ENCODE measurements at places on chromosomes 4 and X.

GRCh38 chrX:153539171-153539978 lies 21.9 kb downstream of the ATP2B3 start:
- DNase-seq, result peak; percentile 71

GRCh38 chr4:140901736-140902336 lies 145.7 kb upstream of the TBC1D9 start:
- no peak for DNase-seq

DNA sequence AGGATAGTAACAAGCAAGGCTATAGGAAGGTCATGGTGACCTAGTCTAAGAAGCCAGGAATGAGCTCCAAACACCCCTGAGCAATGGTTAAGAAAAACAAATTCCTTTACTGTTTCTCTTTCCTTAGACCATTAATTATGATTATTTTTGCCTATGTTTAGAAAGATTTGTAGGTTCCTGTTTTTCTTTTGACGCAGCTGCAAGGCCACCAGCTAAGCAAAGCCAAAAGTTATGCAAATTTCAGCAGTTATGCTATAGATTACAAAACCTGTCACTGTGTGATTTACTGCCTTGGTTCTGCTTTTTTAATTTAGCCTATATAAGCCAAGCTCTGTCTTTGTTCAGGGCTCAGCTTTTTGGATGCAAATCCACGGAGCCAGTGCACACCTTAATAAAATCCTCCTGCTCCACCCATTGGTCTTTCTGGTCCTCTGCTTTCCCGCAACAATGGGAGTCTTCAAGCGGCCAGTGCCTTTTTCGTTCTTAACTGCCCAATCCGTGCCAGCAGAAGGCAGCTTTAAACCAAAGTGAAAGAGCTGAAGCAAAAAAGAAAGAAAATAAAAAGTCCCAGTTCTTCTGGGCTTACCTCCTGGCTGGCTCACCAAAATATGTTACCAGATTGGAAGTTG lies 1.4 kb upstream of the CEP135 start:
- peak; percentile 22 for DNase-seq

DNA sequence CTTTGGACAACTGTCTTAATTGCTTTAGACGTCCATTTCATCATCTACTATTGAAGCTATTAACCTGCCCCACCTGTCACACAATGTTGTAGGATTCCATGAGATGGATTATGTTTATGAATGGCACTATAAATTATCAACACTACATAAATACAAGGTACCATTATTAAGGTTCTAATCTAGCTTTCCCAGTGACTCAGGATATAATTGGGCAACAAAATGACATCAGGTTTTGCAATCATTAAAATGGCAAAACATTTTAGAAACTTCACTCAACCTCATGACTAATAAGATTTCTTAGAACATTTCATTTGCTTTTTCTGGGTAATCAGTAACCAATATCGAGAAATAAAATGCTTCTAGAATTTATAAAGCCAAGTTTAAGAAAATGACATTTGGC lies 9.2 kb downstream of the HOPX start:
- no peak for DNase-seq

DNA sequence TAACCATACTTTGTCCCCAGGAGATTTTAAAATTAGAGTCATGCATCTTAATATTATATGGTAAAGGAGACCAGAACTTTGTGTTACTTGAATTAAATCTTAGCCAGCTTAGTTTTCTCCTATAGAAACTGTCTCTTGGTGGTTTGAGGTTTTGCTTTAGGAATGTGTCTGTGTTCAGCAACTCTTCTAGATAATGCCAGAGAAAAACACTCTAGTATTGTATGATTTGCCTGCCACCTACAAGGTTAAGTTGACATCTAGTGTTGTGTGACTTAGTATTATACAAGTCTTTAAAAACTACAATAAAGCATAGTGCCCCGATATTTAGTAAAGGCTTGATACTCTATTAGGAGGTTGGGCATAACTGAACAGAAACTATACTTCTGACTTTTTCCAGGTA lies 2.1 kb downstream of the UGT8 start:
- DNase-seq, result no peak

DNA sequence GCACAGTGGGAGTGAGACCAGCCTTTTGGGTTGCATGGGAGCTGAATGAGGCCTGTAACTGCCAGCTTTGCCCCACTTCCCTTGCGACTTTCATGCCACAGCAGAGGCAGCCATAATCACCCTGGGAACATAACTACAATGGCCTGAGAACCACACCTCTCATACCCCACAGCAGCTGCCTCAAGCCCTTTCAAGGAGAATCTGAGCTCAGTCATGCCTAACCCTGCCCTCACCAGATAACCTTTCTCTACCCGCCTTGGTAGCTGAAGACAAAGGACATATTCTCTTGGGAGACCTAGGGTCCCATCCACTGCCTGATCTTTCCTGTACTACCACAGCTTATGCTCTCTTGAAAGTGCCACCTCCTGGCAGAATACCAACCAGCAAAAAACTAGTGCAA lies 599.9 kb upstream of the IGFBP7 start:
- no peak for DNase-seq

Measured in activated CD4-positive, alpha-beta T cell treated with anti-CD3 and anti-CD28 coated beads, Interleukin-2, Interleukin-6, amounts not matched to agents 100 ng/mL and 50 ng/mL, durations not matched to agents 16 hours and 8 hours (primary cell).